ENCODE measurements at places on chromosomes 5 and 9.

GRCh38 chr5:98581112-98581997 is 192.1 kb upstream of the RGMB start:
- DNase-seq: no peak

DNA sequence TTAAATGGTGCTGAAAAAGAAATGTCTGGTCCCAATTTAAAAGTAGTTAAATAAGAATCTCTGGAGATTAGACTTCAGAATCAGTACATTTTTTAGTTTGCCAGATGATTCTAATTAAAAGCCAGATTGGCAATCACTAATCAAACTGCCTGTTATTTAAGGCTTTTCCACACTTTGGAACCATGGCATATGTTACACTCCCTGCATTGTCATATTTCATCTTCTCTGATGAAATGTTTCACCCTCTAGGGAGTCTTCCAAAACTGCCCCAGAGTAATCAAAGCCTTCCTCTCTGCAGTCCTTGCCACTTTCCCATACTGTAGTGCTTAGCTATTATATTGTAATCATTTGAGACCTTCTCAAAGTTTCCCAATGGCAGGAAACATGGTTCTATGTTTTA is 17.5 kb upstream of the OR13C9 start:
- no peak for DNase-seq

DNA sequence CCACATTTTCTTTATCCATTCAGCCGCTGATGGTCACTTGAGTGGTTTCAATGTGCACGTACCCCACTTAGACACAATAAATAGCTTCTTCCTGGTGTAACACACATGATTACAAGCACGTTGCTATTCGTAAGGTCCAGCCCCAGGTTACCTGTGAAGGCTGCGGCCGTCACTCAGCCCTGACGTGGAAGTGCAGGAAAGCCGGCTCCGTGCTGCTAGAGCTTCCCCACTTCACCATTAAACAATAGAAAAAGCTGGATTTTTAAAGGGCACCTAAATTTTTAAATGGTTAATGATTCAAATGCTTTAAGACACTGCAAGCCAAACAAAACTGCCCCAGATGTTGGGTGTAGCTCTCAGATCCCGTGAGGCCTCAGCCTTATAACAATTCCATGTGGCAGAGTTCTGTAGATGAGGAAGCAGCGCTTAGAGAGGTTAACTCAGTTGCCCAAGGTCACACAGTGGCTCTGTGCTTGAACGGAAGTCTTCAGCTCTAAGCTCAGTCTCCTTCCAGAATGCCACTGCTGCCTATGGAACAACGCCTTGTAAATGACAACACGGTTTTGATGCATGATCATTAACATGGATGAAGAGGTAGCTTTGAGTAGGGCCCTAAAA is 125.7 kb downstream of the COL23A1 start:
- DNase-seq: no peak

GRCh38 chr9:68981789-68982188 is 32.1 kb downstream of the PRKACG start:
- DNase-seq: no peak

DNA sequence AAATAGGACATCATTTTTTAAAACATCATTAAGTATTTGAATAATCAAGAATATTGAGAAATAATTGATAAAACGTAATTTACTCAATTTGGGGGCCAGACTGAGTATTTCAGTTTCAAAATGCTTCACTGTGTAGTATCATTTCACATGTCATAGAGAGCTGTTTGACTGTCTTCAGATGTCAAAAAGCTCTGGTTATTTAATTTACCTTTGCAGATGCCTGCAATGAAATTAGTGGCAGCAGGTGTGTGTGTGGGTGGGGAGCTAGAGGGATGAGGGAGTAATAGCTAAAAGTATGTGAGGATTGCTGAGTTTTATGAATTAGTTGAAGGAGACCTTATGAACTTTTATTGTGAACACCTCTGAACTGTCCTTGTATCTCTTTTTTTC is 567.2 kb upstream of the MEF2C start:
- DNase-seq: no peak

DNA sequence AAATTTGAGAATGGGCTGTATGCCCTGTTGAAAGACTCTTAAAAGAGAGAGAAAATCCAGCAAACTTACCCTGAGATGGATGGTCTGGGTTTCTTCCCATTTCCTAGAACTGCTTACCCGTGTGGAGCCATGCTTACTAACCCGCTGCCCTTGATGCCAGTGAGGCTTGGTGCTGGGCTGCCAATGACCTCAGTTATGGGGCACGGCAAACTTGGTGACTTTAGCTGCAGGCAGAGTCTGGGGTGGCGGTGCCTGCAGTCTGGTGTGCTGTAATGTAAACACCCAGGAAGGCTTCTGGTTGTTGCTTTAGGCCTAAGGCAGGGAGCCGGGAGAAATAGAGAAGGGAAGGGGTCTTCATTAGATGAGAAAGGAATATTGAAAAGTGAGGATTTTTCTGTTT is 7.3 kb upstream of the TENT4A start:
- no peak for DNase-seq

- DNase-seq: no peak
These were observed 17.1 kb downstream of the ARSK start for GRCh38 chr5:95572016-95572415.

GRCh38 chr5:137490591-137490990 is 8.5 kb downstream of the SPOCK1 start:
- DNase-seq: no peak
